Thoracic aorta (tissue), 2 donors: ENCODE measurements at places on chromosomes 5 and 9. TPM values are rescaled to one million over a fixed set of nuclear protein-coding genes. Genes with fewer than 3 reads are reported as not detected.

DNA sequence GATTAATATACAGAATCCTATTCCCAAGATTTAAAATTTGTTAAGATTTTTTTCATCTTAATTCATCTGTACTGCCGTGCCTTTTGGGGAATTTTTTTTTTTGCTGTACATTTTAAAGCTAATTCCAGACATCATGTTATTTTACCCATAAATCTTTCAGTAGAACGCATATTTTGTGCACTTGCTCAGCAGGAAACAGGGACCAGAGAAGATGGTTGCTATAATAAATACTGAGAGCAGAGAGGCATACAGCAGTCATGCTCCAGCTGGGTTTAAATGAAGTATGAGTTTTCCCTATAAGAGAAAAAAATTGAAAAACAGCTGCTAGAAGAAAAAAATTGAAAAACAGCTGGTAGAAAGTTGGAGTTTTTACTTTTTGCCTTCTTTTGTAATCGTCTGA is 196.9 kb upstream of the PUM3 start:
- no peak for DNase-seq

GRCh38 chr9:79701651-79702050 is 129.9 kb downstream of the TLE4 start:
- no peak for DNase-seq

- DNase-seq: no peak
Observed at GRCh38 chr5:123844873-123845272, 332.9 kb downstream of the CSNK1G3 start.

GRCh38 chr5:157384971-157385709 is 74.9 kb upstream of the NIPAL4 start:
- peak; percentile 52 for DNase-seq

- no peak for DNase-seq
Observed at GRCh38 chr5:94420885-94421284, 197.5 kb downstream of the KIAA0825 start.

- DNase-seq: no peak
Observed at GRCh38 chr5:174148721-174149120, 103.2 kb downstream of the NSG2 start.

DNA sequence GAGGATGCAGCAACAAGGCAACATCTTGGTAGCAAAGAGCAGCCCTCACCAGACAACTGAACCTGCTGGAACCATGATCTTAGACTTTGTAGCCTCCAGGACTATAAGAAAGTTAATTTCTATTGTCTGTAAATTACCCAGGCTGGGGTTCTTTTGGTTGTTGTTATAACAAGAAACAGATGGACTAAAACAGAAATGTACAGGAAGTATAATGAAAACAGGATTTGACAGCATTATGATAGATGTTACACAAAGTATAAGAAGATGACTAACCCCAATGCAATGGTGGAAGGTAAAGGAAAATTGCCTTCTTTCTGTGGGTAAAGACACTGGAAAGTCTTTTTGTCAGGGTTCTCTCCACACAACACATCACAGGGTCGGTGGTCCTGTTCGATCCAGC is 204.2 kb downstream of the SGCD start:
- no peak for DNase-seq

The PCDHB10 gene
- 6.1 TPM for total RNA-seq

The PHF24 gene
- 0.35 TPM for total RNA-seq
